ENCODE measurements at places on chromosomes 1 and 21. TPM values are rescaled to one million over a fixed set of nuclear protein-coding genes. Genes with fewer than 3 reads are reported as not detected.

RNPEP gene
- total RNA-seq: 39.7 TPM

CFAP141 gene
- not detected for total RNA-seq

RGSL1 gene
- not detected for total RNA-seq

RGS1 gene
- not detected for total RNA-seq

BARHL2 gene
- total RNA-seq: not detected

KCNA3 gene
- total RNA-seq: under 0.01 TPM

SLC45A1 gene
- 0.83 TPM for total RNA-seq

CLCNKA gene
- total RNA-seq: not detected

NEK2 gene
- total RNA-seq: 35.0 TPM

LGR6 gene
- not detected for total RNA-seq

GPR3 gene
- total RNA-seq: 0.83 TPM

TPTE gene
- total RNA-seq: not detected

GNG4 gene
- 0.28 TPM for total RNA-seq

HSD3B2 gene
- not detected for total RNA-seq

FBXO28 gene
- total RNA-seq: 30.0 TPM

SELE gene
- total RNA-seq: not detected

RPTN gene
- total RNA-seq: not detected

LAD1 gene
- total RNA-seq: under 0.01 TPM

KLHL17 gene
- total RNA-seq: 3.6 TPM

MAP3K21 gene
- 0.18 TPM for total RNA-seq

ROR1 gene
- 10.0 TPM for total RNA-seq

GBP7 gene
- total RNA-seq: not detected

S100A11 gene
- 117 TPM for total RNA-seq

CELA2A gene
- total RNA-seq: not detected

NBPF19 gene
- total RNA-seq: 8.9 TPM

ELAPOR1 gene
- 0.28 TPM for total RNA-seq

MTARC1 gene
- total RNA-seq: 0.28 TPM

COL11A1 gene
- total RNA-seq: 10.0 TPM

CHIA gene
- not detected for total RNA-seq

KRTAP13-2 gene
- not detected for total RNA-seq

KRTAP19-8 gene
- not detected for total RNA-seq

C1orf94 gene
- total RNA-seq: not detected

OR10K2 gene
- not detected for total RNA-seq

PRRC2C gene
- total RNA-seq: 66.4 TPM

RGS8 gene
- total RNA-seq: not detected

RNF115 gene
- 22.5 TPM for total RNA-seq

INKA2 gene
- 2.2 TPM for total RNA-seq

SPATA45 gene
- total RNA-seq: not detected

ARHGAP29 gene
- 45.3 TPM for total RNA-seq

MRPL39 gene
- total RNA-seq: 20.6 TPM

NPPA gene
- total RNA-seq: not detected

CD101 gene
- not detected for total RNA-seq

GSTM3 gene
- total RNA-seq: 131 TPM

ZNF683 gene
- not detected for total RNA-seq

VWA5B1 gene
- total RNA-seq: not detected

TLCD4 gene
- 0.83 TPM for total RNA-seq

All from IMR-90 (cell line).